Activated T-cell treated with anti-CD3 and anti-CD28 coated beads, Interleukin-2, amount 50 U/mL, for 24 hours (primary cell): ENCODE measurements at places on chromosomes 7 and 10.

GRCh38 chr7:131688738-131689661 lies 132.6 kb upstream of the PODXL start:
- H3K27ac ChIP-seq, result no peak overlapping the region
- H3K4me3 ChIP-seq, result no peak overlapping the region
- H3K4me1 ChIP-seq, result peaks cover 4% of the 10 kb centered on the region
- peaks cover 67% of the 10 kb centered on the region for H3K27me3 ChIP-seq
- DNase-seq, result peak; percentile 71

- DNase-seq, result no peak
- H3K4me1 ChIP-seq, result peaks cover 58% of the 10 kb centered on the region
- peak overlapping the region; percentile 92 for H3K27ac ChIP-seq
- no peaks in the 10 kb centered on the region for H3K27me3 ChIP-seq
- H3K36me3 ChIP-seq, result peaks cover 23% of the 10 kb centered on the region
Observed at GRCh38 chr10:31321396-31321941, 2.5 kb downstream of the ZEB1 start.

DNA sequence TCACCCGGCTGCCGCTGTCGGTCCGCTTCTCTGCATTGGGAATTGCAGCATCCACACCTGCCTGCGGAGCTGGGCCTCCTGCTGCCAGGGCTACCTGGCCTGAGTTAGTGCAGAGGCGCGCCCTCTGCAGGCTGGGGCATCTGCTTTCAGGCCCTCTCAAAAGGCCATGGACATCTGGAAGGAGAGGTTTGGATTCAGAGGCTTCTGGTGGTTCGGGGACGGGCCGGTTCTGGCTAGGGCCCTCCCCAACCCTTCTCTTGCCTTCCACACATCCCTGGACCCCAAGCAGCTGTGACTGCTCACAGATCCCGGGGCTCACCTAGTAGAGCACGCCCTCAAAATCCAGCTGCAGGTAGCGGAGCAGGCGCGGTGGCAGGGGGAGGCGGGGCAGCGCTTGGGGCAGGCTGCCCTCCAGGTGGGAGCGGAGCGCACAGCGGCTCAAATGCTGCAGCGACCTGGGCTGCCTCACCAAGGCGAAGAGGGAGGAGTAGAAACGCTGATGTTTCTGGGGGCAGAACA lies 8.4 kb upstream of the GBX1 start:
- no peak overlapping the region for H3K4me3 ChIP-seq
- no peak for DNase-seq
- peaks cover 1% of the 10 kb centered on the region for H3K4me1 ChIP-seq

- H3K4me1 ChIP-seq, result no peaks in the 10 kb centered on the region
- no peak overlapping the region for H3K27ac ChIP-seq
- DNase-seq, result no peak
- H3K27me3 ChIP-seq, result peaks cover 34% of the 10 kb centered on the region
Observed at GRCh38 chr10:97075961-97076525, 109.7 kb downstream of the SLIT1 start.

DNA sequence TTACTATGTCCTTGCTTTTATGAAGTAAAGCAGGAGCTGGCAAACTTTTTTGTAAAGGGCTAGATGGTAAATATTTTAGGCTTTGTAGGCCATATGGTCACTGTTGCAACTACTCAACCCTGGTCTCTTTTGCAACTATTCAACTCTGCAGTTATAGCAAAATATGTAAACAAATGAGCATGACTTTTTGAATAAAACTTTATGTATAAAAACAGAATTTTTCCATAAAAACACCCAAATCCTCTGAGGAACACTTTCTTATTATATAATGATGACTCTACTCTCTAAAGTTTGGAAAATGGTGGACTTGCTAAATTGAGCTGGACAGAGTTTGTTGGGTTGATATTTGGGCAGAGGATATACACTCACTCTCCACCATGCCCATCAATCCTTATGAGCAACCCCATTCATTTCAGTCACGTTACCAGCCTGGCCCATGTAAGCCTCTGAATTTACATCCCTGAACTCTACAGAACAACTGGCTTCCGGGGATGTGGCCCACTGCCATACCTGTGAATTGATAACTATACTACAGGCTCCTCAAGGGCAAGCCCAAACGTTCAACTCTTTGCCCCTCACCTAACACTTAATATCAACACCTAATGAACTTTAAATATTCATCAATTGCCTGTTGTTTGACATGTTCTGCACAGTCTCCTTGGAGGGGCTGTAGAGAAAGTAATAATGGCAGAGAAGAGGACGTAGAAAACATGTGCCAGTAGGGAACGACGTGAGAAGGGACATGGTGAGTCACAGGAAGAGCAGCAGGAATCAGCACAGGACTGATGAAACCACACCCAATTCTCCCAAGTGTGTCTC lies 37.6 kb downstream of the SGMS1 start:
- DNase-seq, result no peak
- no peaks in the 10 kb centered on the region for H3K27me3 ChIP-seq
- no peak overlapping the region for H3K4me3 ChIP-seq
- peaks cover 57% of the 10 kb centered on the region for H3K36me3 ChIP-seq
- H3K4me1 ChIP-seq, result peaks cover 30% of the 10 kb centered on the region
- H3K27ac ChIP-seq, result no peak overlapping the region

DNA sequence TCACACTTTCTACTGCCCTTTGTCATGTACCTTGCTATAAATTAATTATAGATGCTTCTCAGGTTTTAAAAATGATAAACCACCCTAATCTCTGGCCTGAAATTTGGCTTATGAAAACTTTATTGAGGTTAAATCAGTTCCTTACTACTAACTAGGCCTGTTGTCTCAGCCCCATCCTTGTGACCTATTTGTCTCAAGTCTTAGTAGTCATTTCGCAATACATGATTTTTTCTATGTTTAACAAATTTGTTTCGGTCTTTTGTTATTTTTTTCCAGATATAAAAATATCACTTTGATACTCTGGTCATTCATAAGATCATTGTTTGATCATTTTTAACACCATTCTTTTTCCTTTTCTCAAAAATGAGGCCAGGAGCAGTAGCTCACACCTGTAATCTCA lies 411.6 kb downstream of the GFRA1 start:
- H3K4me3 ChIP-seq, result no peak overlapping the region
- no peaks in the 10 kb centered on the region for H3K4me1 ChIP-seq
- no peak for DNase-seq
- no peaks in the 10 kb centered on the region for H3K27me3 ChIP-seq
- no peak overlapping the region for H3K27ac ChIP-seq
- H3K36me3 ChIP-seq, result no peaks in the 10 kb centered on the region

DNA sequence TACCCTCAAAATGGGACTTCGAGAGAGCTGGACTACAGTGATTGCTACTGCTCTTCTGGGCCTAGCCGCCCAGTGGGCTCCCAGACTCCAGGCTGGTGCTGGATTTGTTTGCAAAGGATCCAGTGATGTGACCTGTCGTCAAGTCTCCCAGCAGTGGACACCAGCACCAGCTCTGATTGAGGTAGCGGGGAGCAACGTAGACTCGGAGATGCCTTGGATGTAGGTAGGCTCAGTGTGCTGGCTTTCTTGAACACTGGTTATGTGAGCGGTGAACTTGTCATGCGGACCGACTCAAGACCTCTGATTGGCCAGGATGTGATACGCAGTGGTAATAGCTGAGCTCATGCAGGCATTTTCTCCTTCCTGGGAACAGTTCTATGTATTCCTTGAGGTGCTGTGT lies 19.4 kb downstream of the AKR1C2 start:
- DNase-seq, result no peak
- H3K4me3 ChIP-seq, result no peak overlapping the region
- no peaks in the 10 kb centered on the region for H3K27me3 ChIP-seq
- no peak overlapping the region for H3K27ac ChIP-seq
- no peaks in the 10 kb centered on the region for H3K36me3 ChIP-seq

DNA sequence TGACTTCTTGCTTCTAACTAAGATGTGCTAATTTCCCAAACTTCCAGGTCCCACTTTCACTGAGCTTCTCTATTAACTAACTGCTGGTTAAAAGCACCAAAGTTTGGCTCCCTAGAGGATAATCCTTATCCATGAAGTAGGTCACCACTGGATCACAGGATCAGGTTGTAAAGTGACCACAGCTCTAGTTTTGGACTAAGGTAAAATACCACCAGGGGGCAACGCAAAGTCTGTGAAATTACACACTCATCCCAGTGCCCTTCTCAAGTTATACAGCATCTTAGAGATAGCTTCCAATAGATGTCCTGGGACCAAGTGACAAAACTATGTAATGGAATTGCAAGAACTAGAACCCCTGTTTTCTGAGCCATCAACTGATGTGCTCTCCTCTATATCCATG lies 116.4 kb upstream of the ASAH2 start:
- peaks cover 8% of the 10 kb centered on the region for H3K4me1 ChIP-seq
- H3K27me3 ChIP-seq, result no peaks in the 10 kb centered on the region
- H3K4me3 ChIP-seq, result no peak overlapping the region
- H3K27ac ChIP-seq, result no peak overlapping the region
- no peak for DNase-seq

DNA sequence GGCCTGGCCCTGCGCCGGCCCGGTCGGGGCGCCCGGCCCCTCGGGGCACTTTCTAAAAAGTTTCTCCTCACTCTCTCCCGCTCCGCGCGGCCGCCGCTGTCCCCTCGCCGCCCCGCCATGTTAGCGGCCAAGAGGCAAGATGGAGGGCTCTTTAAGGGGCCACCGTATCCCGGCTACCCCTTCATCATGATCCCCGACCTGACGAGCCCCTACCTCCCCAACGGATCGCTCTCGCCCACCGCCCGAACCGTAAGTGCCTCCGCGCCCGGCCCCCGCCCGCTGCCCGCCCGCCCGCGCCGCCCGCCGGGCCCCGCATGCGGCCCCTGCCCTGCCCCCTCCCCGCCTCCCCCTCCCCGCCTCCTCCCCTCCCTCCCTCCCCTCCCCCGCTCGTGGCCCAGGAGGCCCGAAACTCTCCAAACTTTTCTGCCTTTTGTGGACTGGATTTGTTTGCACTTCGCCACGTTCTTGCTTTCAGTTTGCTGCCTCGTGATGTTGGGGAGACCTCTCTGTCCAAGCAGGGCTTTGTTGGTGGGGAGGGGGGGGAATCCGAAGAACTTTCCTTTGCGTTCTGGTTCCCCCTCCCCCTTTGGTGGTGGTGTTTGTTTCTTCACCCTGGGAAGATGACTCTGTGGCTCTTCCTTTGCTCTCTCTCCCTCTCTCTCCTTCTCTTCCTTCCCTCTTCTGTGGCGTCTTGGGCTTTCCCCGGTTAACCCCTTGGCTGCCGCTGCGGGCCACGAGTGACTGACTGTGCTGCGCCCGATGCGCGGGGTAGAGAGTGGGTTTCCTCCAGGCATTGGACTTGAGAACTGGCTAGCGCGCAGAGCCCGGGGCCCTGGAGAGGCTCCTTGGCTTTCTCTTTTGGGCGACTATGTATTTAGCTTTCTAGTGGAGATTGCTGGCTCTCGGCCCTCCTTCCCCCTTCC lies 1.6 kb downstream of the TCF7L2 start:
- H3K36me3 ChIP-seq, result no peaks in the 10 kb centered on the region
- peak overlapping the region; percentile 85 for H3K4me3 ChIP-seq
- DNase-seq, result peak; percentile 60
- peaks cover 30% of the 10 kb centered on the region for H3K4me1 ChIP-seq
- H3K27ac ChIP-seq, result peak overlapping the region; percentile 86
- H3K27me3 ChIP-seq, result peaks cover 80% of the 10 kb centered on the region

GRCh38 chr7:21944616-21945453 lies 864 bp downstream of the CDCA7L start:
- peak; percentile 59 for DNase-seq
- H3K27me3 ChIP-seq, result peaks cover 4% of the 10 kb centered on the region
- peak overlapping the region; percentile 86 for H3K4me3 ChIP-seq
- H3K27ac ChIP-seq, result peak overlapping the region; percentile 95
- peaks cover 74% of the 10 kb centered on the region for H3K4me1 ChIP-seq

GRCh38 chr7:17432793-17433192 lies 134.3 kb downstream of the AHR start:
- H3K4me3 ChIP-seq, result no peak overlapping the region
- H3K27me3 ChIP-seq, result peaks cover 20% of the 10 kb centered on the region
- no peaks in the 10 kb centered on the region for H3K4me1 ChIP-seq
- no peak overlapping the region for H3K27ac ChIP-seq

DNA sequence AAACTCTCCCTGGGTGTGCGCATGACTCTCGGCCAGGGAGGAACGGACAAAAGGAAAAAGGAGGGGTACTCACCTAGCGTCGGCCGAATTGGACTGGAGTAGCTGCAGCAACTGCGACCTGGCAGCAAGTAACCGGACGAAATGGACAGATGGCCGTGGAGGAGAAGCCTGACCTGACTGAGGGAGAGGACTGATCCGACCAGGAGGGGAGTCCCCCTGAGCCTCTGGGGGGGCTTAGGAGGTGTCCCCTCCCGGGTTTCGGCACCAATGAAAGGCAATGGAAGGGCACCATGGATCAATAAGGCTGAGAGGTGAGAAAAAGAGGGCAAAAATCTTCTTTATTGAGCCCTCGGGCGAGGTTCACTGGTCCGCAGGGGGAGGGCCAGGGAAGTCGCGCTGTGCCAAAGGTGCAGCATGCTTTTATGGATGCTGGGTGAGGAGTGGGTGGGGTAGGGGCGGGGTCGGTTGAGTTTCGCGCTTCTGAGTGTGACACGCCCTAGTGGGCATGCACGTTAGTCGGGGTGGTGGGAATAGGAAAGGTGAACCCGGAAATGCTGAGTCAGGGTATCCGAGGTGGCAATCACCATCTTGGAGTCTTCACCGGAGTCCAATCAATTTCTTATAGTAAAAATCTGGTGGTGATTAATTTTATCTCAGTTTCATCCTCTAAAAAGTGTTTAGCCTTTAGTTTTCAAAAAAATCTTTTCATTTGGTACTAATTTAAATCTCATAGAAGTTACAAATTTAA lies 638.5 kb upstream of the DPP6 start:
- H3K4me3 ChIP-seq, result no peak overlapping the region
- DNase-seq, result no peak
- H3K27ac ChIP-seq, result no peak overlapping the region
- no peaks in the 10 kb centered on the region for H3K27me3 ChIP-seq
- no peaks in the 10 kb centered on the region for H3K36me3 ChIP-seq

DNA sequence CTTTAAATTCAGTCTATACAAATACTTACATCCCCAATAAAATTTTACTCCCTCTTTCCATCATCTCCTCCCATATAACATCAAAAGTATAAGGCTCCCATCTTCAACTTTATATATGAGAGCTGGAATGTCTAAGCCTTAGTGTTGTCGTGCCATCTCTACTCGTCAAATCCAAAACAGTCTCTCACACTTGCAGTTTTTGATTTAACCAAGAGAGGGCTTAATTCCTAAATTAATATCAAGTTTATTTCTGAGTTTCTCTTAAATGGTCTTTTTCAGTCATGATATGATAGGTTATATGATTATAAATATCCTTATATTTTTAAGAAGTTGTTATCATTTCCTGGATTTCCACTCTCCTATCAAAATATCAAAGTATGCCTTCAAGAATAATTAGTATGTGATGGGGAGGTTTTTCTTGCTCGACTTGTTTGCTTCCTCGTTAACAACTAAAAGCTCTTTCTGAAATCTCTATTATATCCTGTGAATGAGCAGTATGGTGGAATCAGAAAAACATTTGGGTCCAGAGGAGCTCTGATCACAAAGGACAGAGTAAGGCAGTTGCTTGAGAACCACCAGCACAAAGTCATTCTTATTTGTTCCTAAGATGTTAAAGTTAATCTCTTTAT lies 12.5 kb upstream of the LIPK start:
- H3K4me3 ChIP-seq, result no peak overlapping the region
- no peaks in the 10 kb centered on the region for H3K36me3 ChIP-seq
